Smooth muscle cell of bladder (primary cell): ENCODE measurements at places on chromosomes 2 and 18. TPM values are rescaled to one million over a fixed set of nuclear protein-coding genes. Genes with fewer than 3 reads are reported as not detected.

UGT1A10 gene
- 0.43 and 0.83 TPM in 2 replicates for total RNA-seq

ATP8B1 gene
- total RNA-seq = 8.2 and 18.6 TPM in 2 replicates

LINC00305 gene
- total RNA-seq = not detected in 2 replicates

PER2 gene
- 2.0 and 2.8 TPM in 2 replicates for total RNA-seq

MOCOS gene
- total RNA-seq = 10.9 and 11.0 TPM in 2 replicates

MC4R gene
- not detected in 2 replicates for total RNA-seq

ALPP gene
- not detected in 2 replicates for total RNA-seq

NOL4 gene
- not detected in 2 replicates for total RNA-seq

SPEG gene
- 3.7 and 9.8 TPM in 2 replicates for total RNA-seq

ID2 gene
- total RNA-seq = 164 and 461 TPM in 2 replicates

GALNT3 gene
- total RNA-seq = 0.65 and 0.71 TPM in 2 replicates

ZNF385B gene
- 0.09 TPM in 1 of 2 replicates, not detected in the other for total RNA-seq

RTTN gene
- total RNA-seq = 13.2 and 15.2 TPM in 2 replicates

LGALSL gene
- 3.8 and 5.6 TPM in 2 replicates for total RNA-seq

RAD51AP2 gene
- not detected in 2 replicates for total RNA-seq

VSNL1 gene
- total RNA-seq = not detected in 2 replicates

FOXD4L1 gene
- total RNA-seq = under 0.01 and 0.09 TPM in 2 replicates

ARL6IP6 gene
- total RNA-seq = 7.5 and 7.9 TPM in 2 replicates

SLC30A3 gene
- under 0.01 TPM in 1 of 2 replicates, not detected in the other for total RNA-seq

PDCD1 gene
- not detected in 2 replicates for total RNA-seq

DOK6 gene
- total RNA-seq = 7.3 and 12.3 TPM in 2 replicates

AKAIN1 gene
- not detected in 2 replicates for total RNA-seq

SIGLEC15 gene
- 0.14 and 0.92 TPM in 2 replicates for total RNA-seq

DUSP2 gene
- total RNA-seq = 0.28 and 1.8 TPM in 2 replicates

ALPG gene
- not detected in 2 replicates for total RNA-seq
